Astrocyte (in vitro differentiated cells and primary cell): ENCODE measurements at places on chromosomes 6 and 20. TPM values are rescaled to one million over a fixed set of nuclear protein-coding genes. Genes with fewer than 3 reads are reported as not detected.
A peak's percentile ranks its signal among the peaks of the same experiment; 100 is the strongest.

The TAAR2 gene
- not detected in 2 replicates for total RNA-seq

The MAPK13 gene
- total RNA-seq, result 4.5 and 5.8 TPM in 2 replicates

The OTOR gene
- total RNA-seq, result not detected in 2 replicates

The RAD21L1 gene
- 0.34 TPM in 1 of 2 replicates, not detected in the other for total RNA-seq

GRCh38 chr20:21360705-21361104 lies 36.6 kb downstream of the NKX2-4 start:
- H3K27ac ChIP-seq, result no peak overlapping the region
- DNase-seq, result peak; percentile 33
- H3K27me3 ChIP-seq, result no peaks in the 10 kb centered on the region
- no peak overlapping the region for H3K4me3 ChIP-seq

DNA sequence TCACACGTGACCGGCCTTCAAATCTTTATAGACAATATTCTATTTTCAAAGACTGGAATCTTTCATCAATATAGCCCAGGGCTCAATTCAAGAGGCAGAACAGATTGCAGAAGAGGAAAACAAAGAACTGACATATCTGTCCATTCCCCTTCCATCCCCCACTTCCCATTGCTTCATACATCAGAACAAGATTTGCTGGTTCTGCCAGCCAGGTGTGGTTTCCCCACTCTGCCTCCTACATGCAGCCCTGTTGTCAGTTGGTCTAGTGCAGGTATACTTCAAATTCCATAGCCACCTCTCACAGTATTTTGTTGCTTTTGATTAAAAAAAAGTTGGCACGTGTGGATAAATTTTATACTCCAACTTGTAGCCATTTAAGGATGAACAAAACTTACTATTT lies 174.9 kb downstream of the CD109 start:
- no peaks in the 10 kb centered on the region for H3K27me3 ChIP-seq
- H3K4me3 ChIP-seq, result no peak overlapping the region
- H3K36me3 ChIP-seq, result no peaks in the 10 kb centered on the region
- H3K27ac ChIP-seq, result no peak overlapping the region
- H3K4me1 ChIP-seq, result no peaks in the 10 kb centered on the region

DNA sequence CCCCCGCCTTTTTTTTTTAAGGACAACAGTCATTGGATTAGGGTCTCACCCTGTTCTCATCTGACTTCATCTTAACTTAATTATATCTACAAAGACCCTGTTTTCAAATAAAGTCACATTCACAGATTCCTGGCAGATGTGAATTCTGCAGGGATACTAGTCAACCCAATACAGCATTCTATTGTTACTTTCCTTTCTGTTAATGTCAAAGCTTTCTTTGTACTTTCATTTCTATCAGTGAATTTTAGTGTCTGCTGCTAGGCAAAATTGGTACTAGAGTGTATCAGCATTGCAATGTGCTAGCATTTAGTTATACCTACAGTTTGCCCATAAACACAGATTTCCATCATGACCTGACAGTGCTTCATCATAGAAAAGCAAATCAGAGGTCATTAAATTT lies 281.9 kb downstream of the CDKAL1 start:
- no peak overlapping the region for H3K4me3 ChIP-seq
- no peak overlapping the region for H3K27ac ChIP-seq
- H3K4me1 ChIP-seq, result peaks cover 3% of the 10 kb centered on the region

DNA sequence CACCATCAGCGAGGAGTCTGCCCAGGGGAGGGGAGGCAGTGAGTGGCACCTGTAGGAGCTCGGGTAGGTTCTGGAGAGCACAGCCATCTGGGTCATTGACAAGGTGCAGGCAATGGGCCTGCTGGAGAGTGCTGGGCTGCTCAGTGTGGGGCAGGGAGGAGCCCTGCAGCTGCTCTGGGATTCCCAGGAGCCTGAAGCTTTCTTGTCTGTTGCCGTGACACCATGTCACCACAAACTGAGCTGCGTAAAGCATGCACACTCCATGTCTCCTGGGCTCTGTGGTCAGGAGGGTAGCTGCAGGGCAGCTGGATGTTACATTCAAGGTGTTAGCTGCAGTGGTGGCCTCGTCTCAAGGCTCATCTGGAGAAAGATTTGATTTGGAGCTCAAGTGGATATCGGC lies 4.5 kb upstream of the SLC22A1 start:
- no peaks in the 10 kb centered on the region for H3K4me1 ChIP-seq
- no peak overlapping the region for H3K27ac ChIP-seq
- H3K4me3 ChIP-seq, result no peak overlapping the region
- DNase-seq, result no peak
- H3K36me3 ChIP-seq, result no peaks in the 10 kb centered on the region
- no peaks in the 10 kb centered on the region for H3K27me3 ChIP-seq

DNA sequence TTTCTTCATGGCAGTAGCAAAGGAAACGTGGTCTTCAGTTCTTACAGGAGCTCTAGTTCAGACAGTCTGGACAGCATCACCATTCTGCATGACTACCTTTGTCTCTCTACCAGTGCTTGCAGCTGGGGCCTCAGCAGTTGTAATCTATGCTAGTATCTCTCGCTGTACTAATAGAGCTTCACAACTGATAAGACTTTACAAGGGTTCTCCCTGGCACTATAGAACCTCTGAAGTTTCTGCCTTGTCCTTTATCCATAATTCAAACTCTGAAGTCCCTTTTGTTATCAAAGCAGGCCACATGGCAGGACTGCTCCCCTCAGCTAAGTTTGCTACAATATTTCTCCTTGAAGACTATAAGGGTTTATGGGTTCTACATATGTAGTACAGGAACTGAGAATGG lies 842.1 kb upstream of the ADGRB3 start:
- H3K4me3 ChIP-seq, result no peak overlapping the region
- H3K27ac ChIP-seq, result no peak overlapping the region
- no peaks in the 10 kb centered on the region for H3K4me1 ChIP-seq
- no peaks in the 10 kb centered on the region for H3K36me3 ChIP-seq
- no peaks in the 10 kb centered on the region for H3K27me3 ChIP-seq
